ENCODE measurements at places on chromosomes 7 and 10.

DNA sequence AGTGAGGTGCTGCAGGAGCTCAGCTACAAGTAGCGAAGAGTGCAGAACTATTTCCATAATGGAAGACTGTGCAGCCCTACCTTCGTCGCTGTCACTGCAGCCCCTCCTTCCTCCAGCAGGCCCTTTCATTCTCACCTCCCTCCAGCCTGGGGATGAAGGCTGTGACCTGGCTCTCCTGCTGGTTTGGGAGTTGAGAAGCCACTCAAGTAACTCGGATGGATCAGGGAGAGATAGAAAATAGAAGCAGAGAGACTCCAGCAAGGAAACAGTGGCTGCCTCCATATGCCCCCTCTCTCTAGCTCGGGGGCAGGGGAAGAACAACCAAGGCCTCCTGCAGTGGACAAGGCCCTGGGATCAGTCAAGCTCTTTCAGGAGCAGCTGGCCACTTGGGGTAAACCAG, 37.4 kb upstream of the NPFFR1 start:
- DNase-seq = no peak

DNA sequence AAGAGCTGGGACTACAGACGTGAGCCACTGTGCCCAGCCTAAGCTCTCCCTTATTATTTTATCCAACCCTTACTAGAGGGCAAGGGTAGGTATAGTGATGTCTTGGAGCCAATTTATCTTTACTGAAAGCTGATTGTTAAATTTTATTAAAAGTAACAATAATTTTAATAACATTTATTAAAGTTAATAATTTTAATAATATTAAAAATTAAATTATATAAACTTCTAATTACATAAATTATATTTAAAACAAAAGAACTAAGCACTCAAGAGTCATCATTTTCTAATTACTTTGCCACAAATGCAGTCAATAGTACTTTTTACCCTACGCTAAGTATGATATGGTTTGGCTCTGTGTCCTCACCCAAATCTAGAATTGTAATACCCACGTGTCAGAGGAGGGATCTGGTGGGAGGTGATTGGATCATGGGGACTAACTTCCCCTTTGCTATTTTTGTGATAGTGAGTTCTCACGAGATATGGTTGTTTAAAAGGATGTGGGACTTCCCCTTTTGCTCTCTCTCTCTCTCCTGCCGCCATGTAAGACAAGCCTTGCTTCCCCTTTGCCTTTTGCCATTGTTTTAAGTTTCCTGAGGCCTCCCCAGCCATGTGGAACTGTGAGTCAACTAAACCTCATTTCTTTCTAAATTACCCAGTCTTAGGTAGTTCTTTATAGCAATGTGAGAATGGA, 58.4 kb upstream of the ETV1 start:
- no peak for DNase-seq

DNA sequence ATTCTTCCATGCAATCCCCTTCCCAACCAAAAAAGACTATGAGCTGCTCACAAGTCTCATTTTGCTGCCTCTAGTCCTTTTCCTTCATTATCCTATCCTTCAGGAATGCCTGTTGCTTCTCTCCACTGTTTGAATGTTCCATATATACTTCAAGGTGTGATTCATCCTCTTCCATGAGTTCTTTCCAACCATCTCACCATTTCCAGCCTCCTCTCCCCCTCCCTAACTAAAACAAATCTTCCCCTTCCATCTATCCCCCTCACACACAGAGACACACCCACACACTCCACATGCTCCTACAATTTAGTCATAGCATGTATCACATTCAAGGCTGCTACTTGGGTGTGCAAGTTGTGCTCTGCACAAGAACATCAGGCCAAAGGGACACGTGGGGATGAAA, 254.3 kb downstream of the DYNC1I1 start:
- no peak for DNase-seq

DNA sequence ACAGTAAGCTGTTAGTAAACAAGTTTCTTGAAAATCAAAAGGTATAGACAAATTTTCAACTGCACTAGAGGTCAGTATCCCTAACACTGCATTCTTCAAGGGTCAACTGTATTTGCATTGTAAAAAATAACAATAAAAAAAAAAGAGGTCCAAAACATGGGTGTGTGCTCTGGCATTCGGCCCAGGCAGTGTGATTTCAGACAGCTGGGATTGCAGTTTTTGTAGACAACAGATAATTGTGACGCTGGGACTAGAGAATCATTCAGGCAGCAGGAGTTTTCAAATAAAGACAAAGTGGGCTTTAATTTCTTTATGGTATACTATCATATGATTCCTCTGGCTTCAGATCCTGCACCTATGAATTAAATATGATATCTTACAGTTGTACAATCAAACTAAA, 543.2 kb upstream of the SEMA3D start:
- no peak for DNase-seq
